SJCRH30 (cell line): ENCODE measurements at places on chromosomes 1 and 21. TPM values are rescaled to one million over a fixed set of nuclear protein-coding genes. Genes with fewer than 3 reads are reported as not detected.
A peak's percentile ranks its signal among the peaks of the same experiment; 100 is the strongest.

DUSP10 gene
- total RNA-seq: 11.4 and 12.1 TPM in 2 replicates

CNR2 gene
- total RNA-seq: not detected in 2 replicates

SGIP1 gene
- total RNA-seq: 0.05 and 0.18 TPM in 2 replicates

C1orf210 gene
- total RNA-seq: not detected in 2 replicates

HPCAL4 gene
- total RNA-seq: 0.42 and 0.53 TPM in 2 replicates

TNFRSF1B gene
- 6.8 and 7.0 TPM in 2 replicates for total RNA-seq

TFF2 gene
- total RNA-seq: not detected in 2 replicates

NUCKS1 gene
- 363 and 379 TPM in 2 replicates for total RNA-seq

MAP10 gene
- total RNA-seq: 0.10 TPM in 1 of 2 replicates, not detected in the other

TSACC gene
- total RNA-seq: 0.36 TPM in 1 of 2 replicates, not detected in the other

FAM163A gene
- not detected in 2 replicates for total RNA-seq

CFH gene
- 80.6 and 84.2 TPM in 2 replicates for total RNA-seq

TGFB2 gene
- total RNA-seq: 22.1 and 24.4 TPM in 2 replicates

FCRL6 gene
- total RNA-seq: not detected in 2 replicates

DNA sequence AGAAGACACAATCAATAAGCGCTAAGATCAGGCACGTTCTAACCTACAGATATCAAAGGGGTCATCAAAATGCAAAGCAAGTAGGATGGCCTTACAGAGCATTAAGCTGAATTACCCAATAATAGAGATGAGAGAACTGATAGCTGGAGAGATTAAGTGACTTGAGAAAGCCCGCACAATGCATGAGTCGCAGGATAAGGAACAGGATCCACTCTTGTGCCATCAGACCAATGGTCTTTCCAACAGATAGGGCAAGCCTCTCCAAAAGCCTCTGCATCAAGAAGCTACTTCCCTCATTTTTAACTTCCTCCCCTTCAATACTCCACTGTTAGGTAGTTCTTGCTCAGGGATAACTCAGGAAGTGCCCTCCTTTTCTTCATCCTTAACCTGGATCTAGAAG, 2.6 kb downstream of the CHML start:
- DNase-seq: no peak
- H3K4me3 ChIP-seq: no peak overlapping the region
- H3K27ac ChIP-seq: no peak overlapping the region

DNA sequence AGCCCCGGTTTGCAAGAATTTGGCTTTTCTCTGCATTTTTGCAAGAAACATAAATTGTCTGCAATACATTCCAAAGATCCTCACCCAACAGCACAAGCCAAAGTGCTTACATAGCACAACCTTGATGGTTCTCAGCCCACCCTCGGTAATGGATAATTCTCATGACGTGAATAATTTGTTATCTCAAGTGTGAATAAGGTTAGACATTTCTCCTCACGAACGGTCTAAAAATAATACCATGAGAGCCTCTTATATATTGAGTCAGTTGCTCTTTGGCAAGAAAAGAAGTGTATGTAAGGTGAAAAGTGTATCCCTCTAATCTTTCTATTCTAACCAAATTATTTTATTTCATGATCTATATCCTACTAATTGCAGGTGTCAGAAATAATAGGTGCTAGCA, 33.3 kb downstream of the KRTAP19-8 start:
- no peak overlapping the region for H3K27ac ChIP-seq
- no peak for DNase-seq
- no peaks in the 10 kb centered on the region for H3K4me1 ChIP-seq
- no peaks in the 10 kb centered on the region for H3K36me3 ChIP-seq
- H3K4me3 ChIP-seq: no peak overlapping the region

DNA sequence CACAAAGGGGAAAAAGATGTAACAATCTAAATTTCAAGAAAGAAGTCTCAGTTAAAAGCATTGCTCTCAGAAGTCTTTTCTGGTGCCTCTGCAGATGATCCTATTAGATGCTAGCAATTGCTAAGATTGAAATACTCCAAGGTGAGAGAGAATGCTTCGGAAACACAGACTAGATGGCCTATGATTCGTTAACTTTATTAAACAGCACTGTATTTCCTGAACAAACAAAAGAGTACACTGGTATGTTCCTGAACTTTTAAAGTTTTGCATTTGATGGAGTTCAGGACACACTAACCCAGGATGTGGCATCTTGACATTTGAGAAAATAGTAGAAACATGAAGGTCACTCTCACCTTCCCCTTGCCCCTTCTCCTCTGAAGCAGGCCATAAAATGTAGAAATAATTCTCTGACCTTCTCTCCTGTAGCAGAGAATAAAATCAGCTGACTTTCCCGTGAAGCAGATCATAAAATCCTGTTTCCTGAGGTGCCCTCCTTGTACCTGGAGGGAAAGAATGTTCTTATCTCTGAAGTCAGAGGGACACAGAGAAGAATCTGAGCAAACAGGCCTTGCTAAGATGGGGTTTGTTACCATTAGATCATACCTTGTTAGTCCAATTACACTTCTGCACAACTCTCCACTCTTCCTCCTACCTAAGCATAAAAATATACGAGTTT, 142.9 kb upstream of the USP25 start:
- no peaks in the 10 kb centered on the region for H3K36me3 ChIP-seq
- H3K27ac ChIP-seq: no peak overlapping the region
- H3K4me3 ChIP-seq: no peak overlapping the region
- H3K27me3 ChIP-seq: peaks cover 3% of the 10 kb centered on the region; the same call in 1 of the 2 replicates

DNA sequence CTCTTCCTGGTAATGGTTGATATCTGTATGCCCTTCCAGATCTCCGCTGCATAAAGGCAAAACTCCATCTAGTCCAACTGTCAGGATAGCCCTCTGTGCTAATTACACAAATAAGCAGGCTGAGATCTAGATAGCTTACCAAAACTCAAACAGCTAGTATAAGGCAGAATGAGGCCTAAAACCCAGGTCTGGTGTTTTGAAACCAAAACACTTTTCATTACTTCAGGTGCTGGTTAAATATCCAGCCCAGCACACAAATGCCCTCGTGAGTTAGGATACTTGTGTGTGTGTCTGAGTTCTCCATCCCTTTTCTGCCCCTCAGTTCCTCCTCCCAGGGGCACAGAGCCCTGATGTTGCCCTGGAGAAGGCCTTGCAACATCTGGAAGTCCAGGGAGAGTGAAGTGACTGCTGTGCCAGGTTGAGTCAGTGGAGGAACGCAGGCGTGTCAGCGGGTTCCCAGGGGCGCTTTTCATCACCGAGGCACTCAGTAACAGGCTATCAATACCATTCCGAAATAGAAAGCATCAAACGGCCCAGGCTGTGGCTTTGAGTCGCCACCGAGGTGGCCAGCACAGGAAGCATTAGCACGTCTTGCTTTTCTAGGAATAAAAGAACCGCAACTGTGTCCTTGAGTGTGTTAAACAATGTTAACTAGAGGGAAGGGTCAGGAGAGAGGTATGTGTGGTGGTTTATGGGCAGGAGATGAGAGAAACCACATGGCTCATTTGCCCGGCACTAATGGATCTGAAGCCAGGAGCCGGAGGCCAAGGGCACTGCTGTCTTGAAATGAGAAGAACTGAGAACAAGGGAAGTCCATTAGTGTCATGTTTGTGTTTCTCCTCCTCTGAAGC, 90.7 kb upstream of the WLS start:
- no peak overlapping the region for H3K27ac ChIP-seq
- H3K27me3 ChIP-seq: no peaks in the 10 kb centered on the region
- H3K36me3 ChIP-seq: no peaks in the 10 kb centered on the region
- no peaks in the 10 kb centered on the region for H3K4me1 ChIP-seq
- DNase-seq: peak; percentile 13

DNA sequence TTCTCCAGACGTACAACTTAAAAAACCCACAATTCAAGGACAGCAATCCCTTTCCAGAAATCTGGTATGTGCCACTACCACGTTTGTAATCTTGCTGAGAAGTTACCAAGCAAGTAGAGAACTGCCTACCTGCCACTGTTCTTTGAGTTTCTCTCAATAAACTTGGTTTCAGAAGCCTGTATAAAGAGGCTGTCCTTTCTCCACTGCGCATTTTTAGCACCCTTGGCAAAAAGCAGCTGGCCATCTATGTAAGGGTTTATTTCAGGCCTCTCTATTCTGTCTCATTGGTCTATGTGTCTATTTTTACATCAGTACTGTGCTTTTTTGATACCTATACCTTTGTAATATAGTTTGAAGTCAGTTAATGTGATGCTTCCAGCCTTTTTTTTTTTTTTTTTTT, 665.1 kb upstream of the BRINP3 start:
- H3K36me3 ChIP-seq: no peaks in the 10 kb centered on the region
- no peak overlapping the region for H3K27ac ChIP-seq
- no peak for DNase-seq
- H3K4me3 ChIP-seq: no peak overlapping the region
- no peaks in the 10 kb centered on the region for H3K27me3 ChIP-seq
- no peaks in the 10 kb centered on the region for H3K4me1 ChIP-seq

GRCh38 chr1:111234866-111235265, 7.4 kb downstream of the CHI3L2 start:
- no peak for DNase-seq
- H3K4me1 ChIP-seq: peaks cover 1% of the 10 kb centered on the region
- no peaks in the 10 kb centered on the region for H3K36me3 ChIP-seq

- H3K27me3 ChIP-seq: no peaks in the 10 kb centered on the region
- H3K36me3 ChIP-seq: peaks cover 19% of the 10 kb centered on the region; the same call in 1 of the 2 replicates
- H3K4me1 ChIP-seq: peaks cover 30% of the 10 kb centered on the region
- no peak overlapping the region for H3K27ac ChIP-seq
- DNase-seq: no peak
These were observed 123.1 kb upstream of the ADAR start for GRCh38 chr1:154730986-154731489.

DNA sequence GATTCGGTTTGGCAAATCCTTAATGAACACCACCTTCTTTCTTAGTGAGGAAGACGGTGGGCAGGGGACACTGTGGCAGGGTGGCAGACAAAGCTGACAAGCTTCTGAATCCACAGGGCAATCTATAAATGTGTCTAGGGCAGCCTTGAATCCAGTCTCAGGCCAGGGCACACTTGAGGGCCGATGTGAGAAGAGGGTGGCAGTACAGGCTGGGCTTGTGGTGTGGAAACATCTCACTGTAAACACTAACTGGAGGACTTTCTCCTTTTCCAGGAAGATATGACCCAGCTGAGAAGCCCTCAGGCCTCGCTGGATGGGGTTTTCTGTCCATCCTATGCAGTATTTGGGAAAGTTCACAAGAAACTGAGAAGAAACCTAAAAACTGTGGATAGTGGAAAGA, 46.5 kb downstream of the PKP1 start:
- no peak for DNase-seq
- H3K4me1 ChIP-seq: peaks cover 12% of the 10 kb centered on the region
- H3K4me3 ChIP-seq: no peak overlapping the region
- no peaks in the 10 kb centered on the region for H3K27me3 ChIP-seq
- H3K27ac ChIP-seq: no peak overlapping the region

- no peaks in the 10 kb centered on the region for H3K4me1 ChIP-seq
- DNase-seq: no peak
- H3K4me3 ChIP-seq: no peak overlapping the region
These were observed 139.8 kb upstream of the ST6GALNAC5 start for GRCh38 chr1:76727520-76727919.

- no peaks in the 10 kb centered on the region for H3K27me3 ChIP-seq
- no peak overlapping the region for H3K27ac ChIP-seq
- DNase-seq: no peak
- no peak overlapping the region for H3K4me3 ChIP-seq
These were observed 23.4 kb upstream of the KIF1B start for GRCh38 chr1:10187026-10187334.

DNA sequence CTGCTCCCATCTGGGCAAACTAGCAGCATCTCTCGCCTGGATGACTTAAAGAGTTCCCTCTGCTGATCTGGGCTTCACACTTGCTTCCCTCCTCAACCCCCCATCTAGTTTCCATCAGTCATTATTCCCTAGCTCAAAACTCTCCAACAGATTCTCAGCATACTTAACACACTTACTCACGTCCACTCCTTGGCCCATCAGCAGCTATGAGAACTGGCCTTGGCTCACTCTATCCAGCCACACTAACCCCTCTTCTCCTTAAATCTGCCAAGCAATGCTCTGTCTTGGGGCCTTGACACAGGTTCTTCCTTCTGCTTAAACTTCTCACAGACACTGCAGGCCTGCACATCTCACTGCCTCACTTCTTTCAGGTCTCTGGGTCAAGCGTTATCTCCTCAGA, 41.6 kb downstream of the GNG12 start:
- no peak for DNase-seq
- no peaks in the 10 kb centered on the region for H3K27me3 ChIP-seq
- H3K27ac ChIP-seq: no peak overlapping the region
- H3K4me1 ChIP-seq: no peaks in the 10 kb centered on the region

DNA sequence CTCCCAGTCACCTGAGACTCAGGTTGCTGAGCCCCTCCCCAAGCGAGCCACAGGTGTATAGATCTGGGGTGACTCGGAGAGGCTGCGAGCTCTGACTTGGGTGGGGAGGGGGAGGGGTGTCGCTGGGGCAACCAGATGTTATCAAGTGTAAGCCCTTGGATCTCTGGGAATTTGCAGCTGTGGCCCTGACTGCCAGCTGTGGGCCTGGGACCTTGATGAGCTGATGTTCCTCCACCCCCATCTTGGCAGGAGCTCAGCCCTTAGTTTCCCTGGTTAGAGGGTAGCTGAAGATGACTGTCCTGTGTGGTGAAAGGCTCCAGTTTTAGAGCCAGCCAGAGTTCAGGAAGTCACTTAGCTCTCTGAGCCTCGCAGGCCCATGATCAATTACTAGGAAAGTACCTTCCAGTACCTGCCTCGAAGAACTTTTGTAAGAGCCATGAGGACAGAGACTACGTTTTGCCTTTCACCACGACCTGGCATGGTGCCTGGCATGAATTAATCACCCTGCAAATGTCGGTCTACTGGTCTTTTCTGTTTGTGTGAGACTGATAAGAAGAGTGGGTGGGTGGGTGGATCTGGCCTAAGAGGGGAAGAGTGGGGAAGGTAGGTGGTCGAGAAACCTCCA, 55.8 kb downstream of the YARS1 start:
- peaks cover 42% of the 10 kb centered on the region for H3K4me1 ChIP-seq
- H3K36me3 ChIP-seq: no peaks in the 10 kb centered on the region
- H3K4me3 ChIP-seq: no peak overlapping the region
- DNase-seq: no peak
- H3K27ac ChIP-seq: no peak overlapping the region
- H3K27me3 ChIP-seq: no peaks in the 10 kb centered on the region

- no peak overlapping the region for H3K4me3 ChIP-seq
- H3K27ac ChIP-seq: no peak overlapping the region
- no peaks in the 10 kb centered on the region for H3K4me1 ChIP-seq
- no peak for DNase-seq
- no peaks in the 10 kb centered on the region for H3K27me3 ChIP-seq
These were observed 4.3 kb downstream of the BRINP2 start for GRCh38 chr1:177174921-177175634.

DNA sequence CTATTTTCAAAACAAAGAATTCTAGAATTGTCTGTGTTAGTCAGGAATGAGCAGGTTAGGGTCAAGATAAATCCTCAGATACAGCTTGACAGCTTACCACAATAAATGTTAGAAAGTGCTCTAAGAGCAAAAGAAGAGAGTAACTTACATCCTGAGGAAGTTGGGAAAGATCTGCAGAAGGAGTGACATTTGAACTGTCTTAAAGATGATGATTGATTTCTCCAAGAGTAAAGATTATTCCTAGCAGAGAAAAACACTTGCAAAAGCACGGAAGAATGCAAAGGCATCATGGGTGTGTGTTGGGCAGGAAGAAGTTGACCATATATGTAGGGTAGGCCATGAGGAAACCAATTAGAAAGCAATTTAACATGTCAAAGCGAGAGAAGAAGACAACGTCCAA, 175.4 kb downstream of the LRRC7 start:
- no peaks in the 10 kb centered on the region for H3K36me3 ChIP-seq
- no peak overlapping the region for H3K4me3 ChIP-seq
- no peak overlapping the region for H3K27ac ChIP-seq
- no peaks in the 10 kb centered on the region for H3K4me1 ChIP-seq
